ENCODE measurements at places on chromosomes 11 and 22.

- no peak for DNase-seq
Measured at GRCh38 chr22:31241200-31241599, 29.1 kb downstream of the LIMK2 start.

- DNase-seq, result no peak
Measured at GRCh38 chr22:49720279-49720959, 107.3 kb downstream of the BRD1 start.

DNA sequence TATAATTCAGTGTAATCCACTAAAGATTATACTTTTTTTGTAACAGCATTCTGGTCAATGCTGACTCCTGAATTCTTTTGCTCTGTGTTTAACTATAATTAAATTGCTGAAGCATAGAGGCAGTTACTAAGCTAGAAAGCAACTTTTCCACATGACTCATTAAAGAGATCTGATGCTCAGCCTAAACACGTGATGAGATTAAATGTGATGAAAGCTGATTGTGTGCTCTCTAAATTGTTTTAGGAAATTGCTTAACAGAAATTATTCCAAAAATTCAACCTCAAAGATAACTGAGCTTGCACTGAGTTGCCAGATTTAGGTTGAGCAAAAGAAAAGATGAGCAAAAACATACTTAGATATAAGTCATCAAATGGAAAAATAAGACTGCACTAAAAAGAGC, 1033.6 kb downstream of the FAM181B start:
- DNase-seq, result no peak

- DNase-seq, result no peak
Measured at GRCh38 chr11:94111241-94111640, 17.4 kb upstream of the PANX1 start.

GRCh38 chr11:13053255-13053917, 44.3 kb downstream of the RASSF10 start:
- DNase-seq, result no peak

DNA sequence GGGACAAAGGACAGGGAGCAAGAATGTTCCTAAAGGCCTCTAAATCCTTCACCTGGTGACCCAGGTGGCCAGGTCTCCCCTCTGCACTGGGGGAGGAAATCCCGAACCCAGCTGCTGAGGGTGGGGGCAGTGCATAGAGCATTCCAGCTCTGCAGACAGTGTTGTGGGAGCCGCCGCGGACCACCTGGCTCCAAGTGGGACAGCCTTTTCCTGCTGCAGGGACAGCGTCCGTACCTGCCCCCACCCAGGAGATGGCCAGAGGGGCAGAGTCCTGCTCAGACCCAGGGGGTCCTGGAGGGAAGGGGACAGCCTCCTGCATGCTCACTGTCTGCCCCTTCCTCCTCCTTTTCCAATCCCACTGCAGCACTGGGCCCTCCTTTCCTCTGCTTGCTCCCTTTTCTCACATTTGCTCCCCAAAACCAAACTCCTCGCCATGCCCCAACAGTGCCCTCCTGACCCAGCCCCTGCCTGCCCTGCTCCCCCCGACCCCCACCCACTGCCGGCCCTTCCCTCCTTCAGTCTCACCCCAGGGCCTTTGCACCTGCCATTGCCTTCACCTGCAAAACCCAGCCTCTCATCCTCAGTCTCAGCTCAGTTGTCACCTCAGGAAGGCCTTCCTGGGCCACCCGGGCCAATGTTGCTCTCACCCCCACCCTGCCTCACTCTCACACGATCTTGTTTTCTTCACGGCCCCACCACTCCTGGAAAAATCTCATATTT, 12.8 kb downstream of the PNPLA5 start:
- no peak for DNase-seq

DNA sequence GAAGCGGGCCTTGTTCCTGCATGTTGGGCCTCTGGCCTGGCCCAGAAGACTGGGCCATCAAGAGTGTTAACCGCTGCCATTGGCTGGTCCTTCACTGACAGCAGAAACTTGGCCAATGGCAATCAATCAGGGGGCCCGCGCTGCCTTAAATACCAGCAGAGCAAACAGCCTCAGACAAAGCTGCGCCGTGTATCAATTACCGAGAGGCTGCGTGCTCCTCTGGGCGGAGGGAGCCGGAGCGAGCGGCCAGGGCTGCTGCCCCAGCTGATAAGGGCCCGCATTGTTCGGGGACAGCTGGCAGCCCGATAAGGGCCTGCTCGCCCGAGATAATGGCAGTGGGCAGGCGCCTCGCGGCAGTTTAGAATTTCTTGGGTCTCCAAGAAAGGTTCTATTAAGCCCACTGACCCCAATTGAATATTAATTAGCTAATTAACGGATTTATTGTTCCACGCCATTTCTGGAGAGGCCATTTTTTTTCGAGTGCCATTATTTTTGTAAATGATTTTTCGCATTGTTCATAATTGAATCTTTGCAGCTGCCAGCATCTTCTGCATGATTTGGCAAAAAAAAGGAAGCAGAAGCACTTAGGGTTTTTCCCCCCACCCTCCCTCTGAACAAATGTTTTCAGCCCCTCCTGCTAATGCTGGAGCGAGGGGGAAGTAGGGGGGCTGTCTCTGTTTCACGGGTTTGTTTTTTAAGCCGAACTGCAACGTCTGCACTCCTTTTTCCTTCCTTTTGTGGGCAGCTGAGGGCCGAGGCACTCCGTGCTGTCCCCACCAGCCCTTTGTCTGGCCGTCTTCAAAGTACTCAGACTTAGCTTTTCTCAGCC, 37.6 kb upstream of the RIC3 start:
- DNase-seq, result no peak

DNA sequence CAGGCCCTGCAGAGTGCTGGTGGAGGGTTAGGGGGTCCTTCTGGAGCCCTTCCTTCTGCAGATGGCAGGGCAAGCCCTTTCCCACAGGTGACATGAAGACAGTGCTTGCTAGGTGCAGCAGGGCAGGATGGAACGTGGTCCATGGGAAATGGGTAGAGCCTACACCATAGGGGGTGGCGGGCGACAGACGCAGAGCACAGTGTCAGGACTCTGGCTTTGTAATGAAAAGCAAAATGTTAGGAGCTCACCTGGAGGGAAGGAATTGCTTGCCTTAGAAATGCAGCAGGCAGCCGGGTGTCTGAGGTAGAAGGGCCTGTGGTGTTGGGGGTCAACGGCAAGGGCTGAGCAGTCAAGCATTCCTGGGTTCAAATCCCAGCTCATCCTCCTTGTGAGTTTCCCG, 54.9 kb downstream of the ARHGAP8 start:
- no peak for DNase-seq

DNA sequence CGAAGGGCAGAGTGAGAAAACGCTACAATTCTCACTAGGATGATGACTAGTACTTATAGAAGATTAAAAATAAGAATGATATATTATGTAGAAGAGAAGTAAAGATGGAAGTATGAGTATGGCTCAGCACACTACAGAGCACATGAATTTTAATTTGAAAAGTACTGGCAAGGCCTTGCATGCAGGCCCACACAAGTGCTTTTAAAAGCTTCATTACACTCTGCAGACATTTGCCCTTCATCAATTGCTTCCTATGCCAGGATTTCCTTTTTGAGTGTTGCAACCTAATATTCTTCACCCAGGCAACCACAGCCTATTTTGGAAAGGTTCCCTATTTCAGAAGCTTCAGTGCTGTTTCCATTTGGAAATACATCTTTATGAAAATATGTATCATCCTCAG, 81.1 kb downstream of the LARGE2 start:
- peak; percentile 24 for DNase-seq

- DNase-seq, result no peak
Measured at GRCh38 chr22:39748877-39749276, 144.7 kb downstream of the ENTHD1 start.
